Left lung (tissue), 14 donors: ENCODE measurements at places on chromosomes 1 and 21. TPM values are rescaled to one million over a fixed set of nuclear protein-coding genes. Genes with fewer than 3 reads are reported as not detected.

ARHGEF10L gene
- polyA plus RNA-seq: 16.8 TPM

DIO1 gene
- polyA plus RNA-seq: 0.51 TPM

DNA sequence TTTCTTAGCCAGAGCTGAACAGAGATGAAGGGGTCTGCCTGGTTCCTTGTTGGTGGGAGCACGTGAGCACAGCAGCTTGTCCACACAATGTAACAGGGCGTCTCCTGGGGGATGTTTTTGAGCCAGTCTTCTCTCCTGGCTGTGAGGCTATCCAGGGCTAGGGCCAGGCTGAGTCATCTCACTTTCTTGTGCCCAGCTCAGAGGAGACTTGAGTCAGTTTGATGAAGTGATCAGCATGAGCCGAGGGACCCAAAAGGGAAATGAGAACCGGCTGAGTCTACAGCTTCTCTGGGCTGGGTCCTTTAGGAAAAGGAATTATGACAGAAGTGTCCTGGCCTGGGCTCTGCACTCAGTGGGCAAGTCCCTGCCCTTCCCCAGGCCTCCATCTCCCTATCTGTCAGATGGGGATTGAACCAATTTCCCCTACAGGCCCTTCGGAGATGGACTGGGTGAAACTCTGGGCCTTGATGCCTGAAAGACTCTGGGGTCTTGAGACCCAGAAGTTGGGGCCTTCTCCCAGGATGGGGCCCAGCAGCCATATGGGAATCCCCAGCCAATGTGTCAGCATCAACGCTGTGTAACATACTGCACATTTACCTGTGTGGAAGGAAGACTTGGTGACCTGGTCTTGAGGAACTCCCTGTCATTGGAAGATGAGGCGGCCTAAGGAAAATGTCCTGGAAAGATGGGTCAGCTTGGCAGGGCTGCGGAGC is 36.6 kb downstream of the DMRTB1 start:
- DNase-seq: no peak

GRCh38 chr1:157302724-157303123 is 164.5 kb upstream of the ETV3 start:
- no peak for DNase-seq
